ENCODE measurements at places on chromosomes 3 and 15.

DNA sequence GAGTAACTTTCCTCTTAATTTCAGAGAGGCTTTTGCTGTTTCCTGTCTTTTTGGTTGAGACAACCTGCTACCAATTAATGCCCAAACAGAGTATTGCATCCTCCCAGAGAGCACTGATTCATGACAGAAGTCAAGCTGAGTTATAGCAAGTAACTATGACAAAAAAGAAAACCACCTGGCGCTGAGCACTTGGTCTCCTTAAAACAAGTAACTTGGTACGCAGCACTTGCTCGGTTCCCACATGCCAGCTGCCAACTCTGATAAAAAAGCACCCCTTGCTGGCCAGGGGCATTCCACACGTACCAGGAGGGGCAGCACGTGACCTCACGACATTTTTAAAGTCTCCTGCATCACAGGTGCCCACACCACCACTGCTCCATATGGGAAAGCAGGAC is 13.5 kb upstream of the MYO5C start:
- no peak for DNase-seq

DNA sequence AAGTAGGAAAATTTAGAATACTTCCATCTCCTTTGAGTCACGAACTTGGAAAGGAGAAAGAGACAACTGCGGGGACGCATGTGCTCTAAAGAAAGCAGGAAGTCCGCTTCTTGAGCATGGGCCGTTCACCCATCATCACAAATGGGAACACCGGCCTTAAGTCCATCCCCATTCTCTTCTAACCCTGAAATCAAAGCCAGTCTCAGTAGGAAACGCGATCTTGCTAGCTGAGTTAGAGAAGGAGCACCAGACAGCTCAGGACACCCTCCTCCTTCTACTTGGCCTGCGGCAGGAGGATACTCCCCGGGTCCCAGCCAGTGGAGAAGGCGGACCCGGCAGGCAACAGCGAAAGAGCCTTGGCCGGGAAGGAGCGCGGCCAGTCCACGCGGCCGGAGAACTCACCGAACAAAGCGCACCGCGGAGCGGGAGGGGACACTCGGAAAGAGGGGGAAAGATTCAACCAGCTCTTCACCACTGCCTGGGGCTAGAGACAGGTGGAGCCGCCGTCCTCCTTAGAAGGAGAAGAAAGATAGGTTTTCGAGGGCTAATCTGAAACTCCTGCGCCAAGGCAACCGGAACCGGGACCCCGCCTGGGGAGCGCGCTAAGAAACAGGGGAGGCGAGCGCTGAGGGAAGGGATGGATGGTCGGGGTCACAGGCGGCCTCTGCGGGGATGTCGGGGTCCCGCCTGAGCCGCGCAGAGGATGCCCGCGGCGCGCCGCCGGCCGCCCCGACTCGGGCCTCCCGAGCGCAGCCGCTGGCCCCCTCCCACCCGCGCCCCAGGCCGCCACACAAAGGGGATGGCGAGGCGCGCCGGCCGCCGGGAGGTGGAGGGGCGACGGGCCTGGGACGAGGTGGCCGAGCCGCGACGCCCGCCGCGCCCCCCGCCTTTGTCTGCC is 818 bp downstream of the SLC4A7 start:
- peak; percentile 82 for DNase-seq

DNA sequence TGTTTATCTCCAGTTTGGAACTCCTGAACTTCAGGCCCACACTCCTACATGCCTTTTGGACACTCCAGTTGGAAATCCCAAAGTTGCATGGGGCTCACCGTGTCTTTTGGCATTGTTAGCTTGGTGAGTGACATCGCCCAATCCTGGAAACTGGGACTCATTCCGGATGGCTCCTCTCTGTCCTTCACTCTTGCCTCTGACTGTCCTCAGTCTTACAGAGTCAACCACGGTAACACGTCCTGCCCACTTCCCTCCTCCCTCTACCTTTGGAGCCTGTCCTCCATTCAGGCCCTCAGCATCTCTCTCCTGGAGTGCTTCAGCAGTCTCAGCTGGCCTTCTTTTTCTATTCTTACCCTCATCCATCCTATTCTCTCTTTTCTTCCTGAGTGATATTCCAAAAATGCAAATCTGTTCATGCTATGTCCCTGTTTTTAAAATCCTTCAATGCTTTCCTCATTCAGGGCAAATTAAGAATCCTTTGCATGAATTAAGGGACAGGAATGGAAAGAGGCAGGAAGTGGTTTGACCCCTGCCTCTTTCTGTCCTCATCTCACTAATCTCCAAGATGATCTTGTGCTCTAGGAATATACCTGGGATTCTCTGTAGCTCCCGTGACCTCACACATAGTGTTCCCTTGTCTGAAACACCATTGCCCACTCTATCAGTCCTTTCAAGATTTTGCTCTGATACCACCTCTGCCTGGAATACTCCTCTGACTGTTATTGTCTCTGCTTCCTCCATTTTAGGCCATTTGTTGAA is 42.5 kb downstream of the LPP start:
- no peak for DNase-seq

GRCh38 chr3:156782319-156782718 is 43.8 kb upstream of the LEKR1 start:
- no peak for DNase-seq

GRCh38 chr3:19734453-19734852 is 199.6 kb downstream of the EFHB start:
- no peak for DNase-seq

DNA sequence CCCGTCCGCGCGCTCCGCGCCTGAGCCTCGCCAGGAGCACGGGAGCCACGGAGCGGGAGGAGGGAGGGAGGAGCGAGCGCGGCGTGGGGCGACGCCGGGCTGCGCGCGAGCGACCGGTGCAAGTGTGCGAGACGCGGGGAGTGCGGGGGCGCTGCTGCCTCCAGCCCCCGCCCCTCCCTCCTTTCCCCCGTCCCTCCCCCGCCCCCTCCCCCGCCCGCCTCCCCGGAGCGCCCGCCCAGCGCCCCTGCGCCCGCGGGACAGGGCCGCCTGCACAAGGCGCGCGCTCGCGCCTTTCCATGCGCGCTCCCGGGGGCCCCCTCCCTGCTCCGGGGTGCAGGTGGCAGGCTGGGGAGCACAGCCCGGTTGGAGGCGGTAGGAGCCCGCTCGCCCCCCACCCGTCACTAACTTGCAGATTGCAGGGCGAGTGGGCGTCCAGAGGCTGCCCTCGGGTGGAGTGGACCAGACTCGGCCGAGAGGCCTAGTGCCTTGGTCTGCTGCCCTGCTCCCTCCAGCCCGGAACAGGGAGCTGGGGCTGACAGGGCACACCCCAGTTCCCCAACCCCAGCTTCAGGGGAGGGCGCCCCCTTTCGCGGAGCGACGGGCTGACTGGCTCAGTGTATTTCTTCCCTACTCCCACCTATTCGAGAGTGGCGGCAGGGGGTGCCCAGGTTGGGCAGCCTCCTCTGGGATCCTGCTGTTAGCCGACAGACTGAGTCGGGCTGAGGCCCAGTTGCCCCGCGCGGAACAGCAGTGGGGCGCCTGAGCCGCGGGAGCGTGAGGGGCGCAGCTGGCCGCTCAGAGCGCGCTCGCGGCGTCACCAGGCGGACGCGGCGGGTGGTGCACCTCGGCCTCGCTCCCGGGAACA is at the start of gene WNT7A:
WNT7A (minus strand) TSS at position 126 of the 865 bp plus-strand sequence. CDS start 255 bp downstream, outside the sequence.
- peak; percentile 55 for DNase-seq

DNA sequence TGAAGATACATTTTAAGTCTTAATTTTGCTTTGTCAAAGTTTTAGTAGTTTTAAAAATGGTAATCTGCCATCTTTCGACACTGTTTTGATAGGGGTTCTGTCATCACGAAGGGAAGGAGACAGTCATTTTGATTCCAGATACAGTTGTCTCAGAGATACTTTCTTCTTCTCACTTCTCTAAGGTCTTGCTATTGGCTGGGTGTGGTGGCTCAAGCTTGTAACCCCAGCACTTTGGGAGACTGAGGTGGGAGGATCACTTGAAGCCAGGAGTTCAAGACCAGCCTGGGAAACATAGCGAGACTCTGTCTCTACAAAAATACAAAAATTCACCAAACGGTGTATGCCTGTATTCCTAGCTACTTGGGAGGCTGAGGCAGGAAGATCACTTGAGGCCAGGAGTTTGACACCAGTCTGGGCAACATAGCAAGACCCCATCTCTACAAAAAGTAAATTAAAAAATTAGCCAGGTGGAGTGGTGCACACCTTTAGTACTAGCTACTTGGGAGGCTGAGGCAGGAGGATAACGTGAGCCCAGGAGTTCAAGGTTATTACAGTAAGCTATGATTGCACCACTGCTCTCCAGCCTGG is 3.3 kb downstream of the RAB8B start:
- DNase-seq, result no peak

GRCh38 chr3:186170516-186170915 is 61.6 kb upstream of the ETV5 start:
- no peak for DNase-seq

- no peak for DNase-seq
Measured at GRCh38 chr15:95278532-95279245, 1047.3 kb downstream of the MCTP2 start.

GRCh38 chr15:42050484-42051255 is 29.8 kb upstream of the PLA2G4E start:
- no peak for DNase-seq

DNA sequence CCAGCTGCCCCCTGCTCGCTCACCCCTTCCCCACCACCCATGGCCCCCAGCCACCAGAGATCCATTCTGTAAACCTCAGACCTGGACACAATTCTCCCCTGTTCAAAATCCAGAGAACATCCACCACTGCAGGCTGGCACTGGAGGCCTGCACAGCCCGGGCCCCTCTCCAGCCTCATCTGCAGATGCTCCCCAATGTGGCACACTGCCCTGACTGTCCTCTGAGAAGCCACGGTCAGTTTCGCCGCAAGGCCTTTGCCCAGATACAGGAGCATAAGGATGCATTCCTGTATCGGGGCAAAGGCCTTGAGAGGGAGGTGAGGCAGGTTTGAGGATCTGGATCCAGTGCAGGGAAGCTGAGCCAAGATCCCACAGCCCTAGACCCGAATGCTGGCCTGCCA is 175.4 kb upstream of the LINGO1 start:
- DNase-seq, result no peak

DNA sequence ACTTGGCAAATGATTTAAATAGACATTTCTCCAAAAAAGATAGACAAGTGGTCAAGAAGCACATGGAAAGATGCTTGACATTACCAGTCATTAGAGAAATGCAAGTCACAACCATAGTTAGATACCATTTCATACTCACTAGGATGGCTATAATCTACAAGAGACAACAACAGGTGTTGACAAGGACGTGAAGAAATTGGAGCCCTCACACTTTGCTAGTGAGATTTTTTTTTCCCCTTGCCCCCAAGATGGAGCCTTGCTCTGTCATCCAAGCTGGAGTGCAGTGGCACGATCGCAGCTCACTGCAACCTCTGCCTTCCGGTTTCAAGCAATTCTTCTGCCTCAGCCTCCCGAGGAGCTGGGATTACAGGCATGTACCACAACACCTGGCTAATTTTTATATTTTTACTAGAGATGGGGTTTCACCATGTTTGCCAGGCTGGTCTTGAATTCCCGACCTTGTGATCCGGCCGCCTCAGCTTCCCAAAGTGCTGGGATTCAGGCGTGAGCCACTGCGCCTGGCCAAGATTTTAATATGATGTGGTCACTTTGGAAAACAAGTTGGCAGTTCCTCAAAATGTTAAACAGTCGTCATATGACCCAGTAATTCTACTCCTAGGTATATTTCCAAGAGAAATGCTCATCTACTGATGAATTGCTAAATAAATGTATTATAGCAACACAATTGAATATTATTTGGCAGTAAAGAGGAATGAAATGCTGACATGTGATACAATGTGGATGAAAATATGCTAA is 103.3 kb downstream of the ATG7 start:
- DNase-seq, result no peak
